Tibial artery (tissue), 4 donors: ENCODE measurements at places on chromosomes 13 and 19.
A peak's percentile ranks its signal among the peaks of the same experiment; 100 is the strongest.

- no peak for DNase-seq
Observed at GRCh38 chr19:16118489-16119033, 6.9 kb downstream of the RAB8A start.

DNA sequence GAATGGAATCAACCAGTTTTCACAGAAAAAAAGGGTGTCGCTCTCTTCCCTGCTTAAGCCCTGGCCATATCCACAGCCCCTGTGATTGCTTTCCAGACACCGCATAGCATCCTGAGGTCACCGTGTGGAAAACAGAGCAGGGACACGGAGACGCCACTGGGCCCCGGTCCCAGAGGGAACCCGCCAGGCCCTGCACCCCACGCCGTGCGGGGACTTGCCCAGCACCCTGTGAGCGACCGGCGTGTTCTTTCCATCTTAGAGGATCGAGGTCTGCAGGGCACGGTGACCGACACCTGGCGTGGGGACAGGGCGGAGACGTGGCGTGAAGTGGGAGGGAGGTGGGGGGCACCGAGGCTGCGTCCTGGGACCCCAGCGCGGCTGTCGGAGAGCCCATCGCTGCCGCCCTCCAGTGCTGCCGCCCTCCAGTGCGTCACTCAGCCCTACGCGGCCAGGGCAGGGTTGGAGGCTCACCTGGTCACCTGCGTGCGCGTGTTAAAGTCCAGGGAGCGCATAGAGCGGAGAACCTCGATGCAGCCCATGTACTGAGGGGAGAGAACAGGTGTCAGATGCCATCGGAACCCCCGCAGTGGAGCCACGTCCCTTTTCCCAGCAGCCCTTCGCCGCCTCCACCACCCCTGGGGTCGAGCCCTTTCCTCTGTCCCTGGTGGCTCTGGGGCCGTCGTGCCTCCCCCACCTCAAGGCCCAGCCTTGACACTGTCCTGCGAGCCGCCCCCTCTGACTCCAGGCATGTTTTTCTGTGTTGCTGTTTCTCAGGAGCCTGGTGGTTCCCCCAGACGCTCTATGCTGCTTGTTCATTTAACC lies 20.2 kb downstream of the SHC2 start:
- no peak for DNase-seq

DNA sequence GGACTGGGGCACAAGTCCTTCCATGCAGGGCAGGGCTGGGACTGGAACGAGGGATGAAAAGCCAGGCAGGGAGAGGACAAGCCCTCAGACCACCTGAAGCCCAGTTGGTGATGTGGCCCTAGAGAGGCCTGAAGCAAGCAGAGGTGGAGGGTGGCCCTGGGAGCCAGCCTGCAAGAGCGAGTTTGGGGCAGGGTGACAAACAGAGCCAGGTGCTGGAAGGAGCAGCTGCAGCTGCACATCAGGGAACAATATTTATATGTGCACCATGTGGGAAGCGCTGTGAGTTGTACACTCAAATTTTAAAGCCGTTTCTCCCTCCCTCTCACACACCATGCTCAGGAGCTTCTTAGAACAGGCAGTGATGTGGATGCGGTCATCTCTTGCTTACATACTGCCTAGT lies 67.8 kb downstream of the FGF9 start:
- no peak for DNase-seq

DNA sequence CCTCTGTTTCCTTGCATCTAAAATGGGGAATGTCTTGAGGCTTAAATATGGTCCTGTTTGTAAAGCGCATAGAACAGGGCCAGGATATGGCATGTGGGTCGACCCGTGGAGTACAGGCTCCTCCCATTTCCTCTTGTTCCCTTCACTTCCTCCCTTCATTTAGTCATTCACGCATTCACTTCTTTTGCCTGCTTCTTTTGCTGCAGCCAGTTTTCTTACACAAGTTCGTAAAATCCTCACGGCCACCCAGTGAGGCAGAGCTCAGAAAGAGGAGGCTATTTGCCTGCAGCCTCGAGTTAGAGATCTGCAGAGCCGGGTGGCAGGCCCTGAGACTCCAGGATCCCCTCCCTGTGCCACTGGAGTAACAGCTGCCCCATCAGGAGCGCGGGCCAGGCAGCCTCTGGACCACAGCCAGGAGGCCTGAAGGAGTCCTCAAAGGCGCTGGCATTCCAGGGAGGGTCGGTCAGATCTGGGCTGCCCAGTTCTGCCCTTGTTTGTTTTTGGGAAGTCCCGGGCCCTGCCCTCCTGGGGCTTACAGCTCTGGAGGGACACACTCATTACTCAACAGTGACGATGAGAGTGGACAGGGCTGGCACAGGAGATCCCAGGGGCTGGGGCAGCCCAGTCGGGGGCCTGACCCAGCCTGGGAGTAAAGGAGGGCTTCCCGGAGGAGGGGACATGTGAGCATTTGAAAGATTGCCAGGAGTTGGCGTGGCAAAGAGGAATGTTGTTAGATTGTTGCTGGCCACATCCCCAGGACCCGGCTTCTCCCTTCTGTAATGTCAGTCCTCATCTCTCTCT lies 4.6 kb downstream of the PPP5C start:
- peak; percentile 92 for DNase-seq

DNA sequence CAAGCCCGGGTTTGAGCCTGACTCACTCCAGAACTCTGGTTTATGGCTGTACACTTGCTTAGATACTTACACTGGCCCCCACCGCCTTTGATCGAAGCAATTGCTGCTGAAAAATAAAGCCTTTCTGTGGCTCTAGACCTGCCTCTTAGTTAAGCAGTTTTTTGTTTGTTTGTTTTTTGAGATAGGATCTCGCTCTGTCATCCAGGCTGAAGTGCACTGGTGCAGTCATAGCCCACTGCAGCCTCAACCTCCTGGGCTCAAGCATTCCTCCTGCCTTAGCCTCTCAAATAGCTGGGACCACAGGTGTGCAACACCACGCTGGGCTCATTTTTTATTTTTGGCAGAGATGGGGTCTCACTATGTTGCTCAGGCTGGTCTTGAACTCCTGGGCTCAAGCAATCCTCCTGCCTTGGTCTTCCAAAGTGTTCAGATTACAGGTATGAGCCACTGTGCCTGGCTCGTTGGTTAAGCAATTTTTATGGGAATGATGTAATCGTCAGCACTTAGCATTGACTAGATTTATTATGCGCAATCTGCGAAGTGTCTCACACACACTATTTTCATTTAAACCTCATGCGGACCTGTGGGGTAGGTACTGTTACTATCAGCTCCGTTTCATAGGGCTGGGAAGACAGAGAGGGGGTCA lies 22.2 kb downstream of the PPP2R1A start:
- no peak for DNase-seq

GRCh38 chr13:60282186-60282585 lies 114.8 kb upstream of the TDRD3 start:
- no peak for DNase-seq

DNA sequence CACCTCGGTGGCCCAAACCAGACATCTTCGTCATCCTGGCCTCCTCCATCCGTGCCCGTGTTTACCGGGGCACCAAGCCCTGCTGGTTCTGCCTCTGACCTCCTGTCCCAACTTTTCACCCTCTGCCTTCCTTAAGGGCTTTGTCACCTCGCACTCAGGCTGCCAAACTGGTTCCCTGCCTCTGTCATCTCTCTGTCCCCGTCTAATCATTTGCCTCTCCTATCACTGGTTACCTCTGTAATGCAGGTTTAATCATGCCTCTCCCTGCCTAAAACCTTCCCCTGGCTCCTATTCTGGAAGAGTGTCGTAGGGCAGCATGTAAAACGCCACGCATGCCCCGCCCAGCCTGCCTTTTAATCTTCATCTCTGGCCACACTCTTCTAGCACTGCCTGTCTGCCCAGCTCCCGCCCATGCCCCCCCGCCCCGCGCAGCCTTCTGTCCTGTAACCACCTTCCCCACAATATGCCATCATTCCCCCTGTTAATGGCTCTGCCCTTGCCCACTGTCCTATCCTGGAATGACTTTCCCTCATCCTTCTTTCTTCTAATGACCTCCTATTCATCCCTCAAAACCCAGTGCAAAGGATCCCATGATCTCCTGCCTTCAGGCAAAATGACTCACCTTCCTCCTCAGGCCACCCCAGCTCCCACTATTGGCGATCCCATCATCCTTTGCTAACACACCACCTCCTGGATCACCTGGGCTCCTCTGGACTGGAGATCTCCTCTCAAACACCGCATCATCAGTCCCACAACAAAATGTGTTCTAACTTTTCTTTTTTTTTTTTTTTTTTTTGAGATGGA lies 66.7 kb downstream of the PEX11G start:
- no peak for DNase-seq

- DNase-seq, result no peak
Observed at GRCh38 chr13:39023761-39024160, 14.1 kb downstream of the PROSER1 start.

DNA sequence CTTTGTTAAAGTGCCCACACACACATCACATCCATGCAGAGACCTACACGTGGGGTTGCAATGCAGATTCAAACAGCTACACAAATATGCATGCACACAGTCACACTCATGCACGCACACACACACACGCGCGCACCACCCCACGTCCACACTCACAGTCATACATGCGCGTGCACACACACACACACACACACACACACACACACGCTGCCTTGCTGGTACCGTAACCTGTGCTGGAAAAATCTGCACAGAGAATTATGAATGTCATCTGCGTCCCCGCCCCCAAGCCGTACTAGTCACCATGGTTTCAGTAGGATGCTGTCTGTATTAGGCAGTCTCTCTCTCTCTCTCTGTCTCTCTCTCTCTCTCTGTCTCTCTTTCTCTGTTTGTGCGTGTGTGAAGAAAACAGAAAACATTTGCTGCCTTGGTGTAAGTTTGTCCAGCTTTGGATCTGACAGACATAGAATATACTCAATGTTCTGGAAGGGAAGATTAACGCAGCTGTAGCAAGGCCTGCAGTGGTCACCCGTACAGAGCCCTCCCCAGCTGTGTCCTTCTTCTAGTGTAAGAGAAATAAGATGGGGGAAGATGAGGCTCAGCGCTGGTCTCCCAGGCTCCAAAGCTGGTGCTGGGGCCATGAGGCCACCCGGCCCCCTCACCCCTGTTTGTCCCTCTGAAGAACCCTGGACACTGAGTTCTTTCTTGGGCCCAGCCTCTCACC lies 26.4 kb upstream of the DPP9 start:
- no peak for DNase-seq

DNA sequence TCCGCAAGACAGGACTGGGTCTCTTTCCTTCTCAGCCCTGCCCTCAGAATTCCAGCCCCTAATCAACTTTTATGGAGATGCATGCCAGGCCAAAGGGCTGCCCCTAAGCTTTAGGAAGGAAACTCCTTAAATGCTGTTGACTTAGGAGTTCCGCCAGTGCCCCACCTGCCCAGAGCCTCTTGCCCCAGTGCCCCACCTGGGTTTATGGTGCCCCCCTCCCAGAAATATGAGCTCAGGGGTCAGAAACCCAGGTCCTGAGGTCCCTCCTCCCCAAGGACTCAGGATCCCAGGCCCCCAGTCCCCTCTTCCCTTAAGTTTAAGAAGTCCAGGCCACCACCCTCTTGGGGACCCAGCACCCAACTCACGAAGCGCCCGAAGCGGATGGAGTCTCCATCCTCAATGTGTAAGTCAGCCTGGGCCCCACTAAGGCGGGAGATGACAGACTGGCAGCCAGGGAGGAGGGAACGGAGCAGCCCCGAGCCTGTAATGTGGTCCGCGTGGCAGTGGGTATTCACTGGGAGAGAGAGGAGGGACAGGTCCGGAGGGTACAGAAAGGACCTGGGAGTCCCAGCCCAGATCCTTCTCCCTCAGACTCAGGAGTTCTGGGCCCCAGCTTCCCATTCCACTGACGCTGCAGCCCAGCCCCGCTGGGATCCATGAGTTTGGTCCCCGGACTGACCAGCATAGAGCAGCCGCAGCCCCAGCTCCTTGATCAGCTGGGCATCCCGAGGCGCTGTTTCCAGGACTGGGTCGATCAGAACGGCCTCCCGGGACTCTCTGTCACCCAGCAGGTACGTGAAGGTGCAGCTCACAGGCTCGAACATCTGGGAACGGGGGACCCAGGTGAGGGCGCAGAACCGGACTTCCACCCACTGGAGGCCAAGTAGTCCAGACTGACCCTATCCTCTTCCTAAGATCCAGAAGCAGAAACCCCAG lies 897 bp downstream of the ETHE1 start:
- DNase-seq, result peak; percentile 74

GRCh38 chr13:86510792-86511191 lies 711.6 kb upstream of the SLITRK6 start:
- DNase-seq, result no peak

GRCh38 chr13:24511019-24511815 lies 1.4 kb downstream of the PARP4 start:
- no peak for DNase-seq

DNA sequence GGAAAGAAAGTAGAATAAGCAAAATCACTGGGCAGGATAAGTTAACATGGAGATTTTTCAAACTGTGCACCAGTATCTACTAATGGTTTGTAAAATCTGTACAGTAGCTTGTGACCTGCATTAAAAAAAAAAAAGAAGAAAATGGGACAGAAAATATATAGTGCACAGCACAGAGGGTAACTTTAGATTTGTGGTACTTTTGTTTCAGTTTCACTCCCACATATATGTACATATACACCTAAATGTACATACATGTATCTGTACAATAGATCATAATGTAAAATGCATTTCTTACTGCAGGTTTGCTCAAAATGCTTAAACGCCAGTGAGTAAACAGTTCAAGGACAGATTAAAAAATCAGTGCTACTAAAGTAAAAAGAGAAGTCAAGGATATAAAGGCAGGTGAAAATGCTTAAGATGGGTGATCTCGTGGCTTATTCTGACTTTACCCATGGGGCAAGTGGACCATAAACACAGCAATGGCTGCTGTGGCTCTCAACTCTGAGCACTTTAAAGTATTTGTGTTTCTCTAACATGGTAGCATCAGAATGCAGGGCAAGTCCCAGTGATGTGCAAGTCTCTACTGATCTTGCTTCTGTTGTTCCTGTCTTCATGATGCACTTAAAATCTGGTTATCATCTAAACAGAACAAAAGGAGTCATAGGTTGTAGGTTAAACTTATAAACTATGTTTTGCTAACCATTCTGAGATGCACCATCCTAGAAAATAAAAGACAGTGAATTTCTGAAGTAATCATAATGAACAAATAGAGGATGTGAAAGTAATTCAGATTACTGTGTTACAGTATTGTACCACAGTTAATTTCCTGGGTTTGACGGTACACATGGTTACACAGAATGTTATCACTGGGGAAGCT lies 112.3 kb downstream of the MIPEP start:
- no peak for DNase-seq
